ENCODE measurements at places on chromosomes 12 and 14. TPM values are rescaled to one million over a fixed set of nuclear protein-coding genes. Genes with fewer than 3 reads are reported as not detected.
A peak's percentile ranks its signal among the peaks of the same experiment; 100 is the strongest.

The COL2A1 gene
- not detected for total RNA-seq

The SAMD15 gene
- not detected for total RNA-seq

DNA sequence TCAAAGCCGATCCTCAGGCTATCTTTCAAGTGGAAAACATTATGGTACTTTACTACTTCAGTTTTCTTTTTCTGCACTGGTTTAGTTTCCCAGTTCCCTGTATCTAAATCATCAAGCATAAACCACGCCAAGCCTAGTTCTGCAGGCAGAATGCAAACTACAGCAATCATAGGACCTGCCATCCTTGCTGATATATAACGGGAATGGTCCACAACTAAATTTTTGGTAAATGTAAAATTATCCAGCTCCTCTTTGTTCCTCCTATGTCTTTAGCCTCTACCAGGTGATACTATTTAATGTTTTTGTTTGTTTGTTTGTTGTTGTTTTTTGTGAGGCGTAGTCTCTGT, 19.3 kb upstream of the PALS1 start:
- DNase-seq: no peak

DNA sequence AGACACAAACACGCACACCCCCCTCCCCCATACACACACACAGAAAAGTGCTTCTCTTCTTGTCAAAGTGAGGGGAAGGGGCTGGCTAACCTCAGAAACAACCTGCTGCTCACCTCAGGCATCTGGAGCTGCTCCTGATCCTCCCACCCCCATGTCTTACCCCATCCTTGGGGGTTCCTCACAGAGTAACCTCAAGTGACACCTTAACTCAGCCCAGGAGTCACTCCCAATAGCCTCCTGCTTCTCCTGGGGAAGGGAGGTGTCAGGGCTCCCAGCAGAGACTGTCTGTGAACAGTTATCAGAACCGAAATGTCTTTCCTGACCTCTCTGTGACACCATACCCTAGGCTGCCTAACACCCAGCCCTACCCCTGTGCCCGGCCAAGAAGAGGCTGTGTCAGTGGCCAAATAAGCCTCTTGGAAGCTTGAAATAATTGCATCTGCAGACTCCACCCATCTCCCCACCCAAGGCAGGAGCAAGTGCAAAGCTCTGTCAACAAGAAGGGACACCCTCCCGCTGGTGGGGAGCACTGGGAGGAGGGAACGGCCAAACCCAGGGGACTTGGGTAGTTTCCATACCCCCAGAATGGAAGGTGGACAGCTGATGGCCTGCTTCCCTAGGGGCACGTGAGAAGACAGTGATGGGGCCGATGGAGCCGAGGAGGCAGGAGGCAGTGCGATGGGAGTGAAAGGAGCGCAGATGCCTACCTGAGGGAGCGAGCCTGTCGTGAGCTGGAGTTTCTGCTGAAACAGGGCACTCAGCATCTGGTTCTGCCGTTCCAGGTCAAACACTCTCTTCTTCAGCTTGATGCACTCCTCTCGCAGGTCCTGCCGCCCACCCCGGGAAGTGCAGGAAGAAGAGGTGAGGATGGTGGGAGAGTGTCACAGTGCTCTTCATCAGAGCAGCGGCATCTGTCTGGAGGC, 26.8 kb downstream of the NCKAP5L start:
- DNase-seq: peak; percentile 60

GRCh38 chr12:25115677-25116076, 79.3 kb downstream of the DNAI7 start:
- DNase-seq: no peak

GRCh38 chr14:71096947-71097346, 189.7 kb downstream of the PCNX1 start:
- no peak for DNase-seq

GRCh38 chr14:23126548-23127278, 7.7 kb upstream of the CEBPE start:
- DNase-seq: no peak

DNA sequence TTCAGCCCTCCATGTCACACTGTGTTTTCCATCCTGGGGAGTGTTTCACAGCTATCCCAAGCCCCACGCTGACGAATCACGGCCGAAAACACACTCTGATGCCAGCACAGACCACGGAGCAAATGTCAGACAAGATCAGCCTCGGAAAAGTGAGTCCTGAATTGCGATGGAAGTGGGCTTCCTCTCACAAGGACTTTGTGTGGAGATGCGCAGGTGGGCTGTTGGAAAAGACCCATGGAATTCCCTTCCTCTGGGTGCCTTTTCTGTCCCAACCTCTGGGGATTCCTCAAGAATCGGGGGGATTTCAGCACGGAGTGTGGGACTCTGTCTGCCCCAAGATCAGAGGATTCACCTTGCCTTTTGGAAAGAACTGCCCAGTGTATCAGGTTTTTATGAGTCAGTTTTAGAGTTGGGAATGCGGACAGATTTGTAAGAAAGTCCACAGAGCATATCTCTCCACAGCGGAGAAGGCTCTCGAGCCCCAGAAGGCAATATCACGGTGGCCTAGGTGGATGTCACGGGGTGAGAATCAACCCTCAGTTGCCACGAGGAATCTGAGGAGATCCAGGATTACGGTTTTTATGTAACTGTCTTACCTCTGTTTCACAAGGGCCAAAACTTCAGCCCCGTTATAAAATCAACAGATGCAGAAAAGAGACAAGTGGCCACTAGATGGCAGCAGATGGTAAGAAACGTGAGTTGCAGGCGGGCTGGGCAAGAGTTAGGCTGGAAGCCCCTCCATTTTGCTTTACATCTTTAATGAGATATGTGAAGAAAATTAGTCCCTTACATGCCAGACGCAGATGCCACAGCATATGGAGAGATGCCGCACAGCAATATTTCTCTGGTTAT, 201.9 kb downstream of the DAD1 start:
- no peak for DNase-seq

- DNase-seq: peak; percentile 64
Measured at GRCh38 chr14:22070119-22070982, 396.7 kb upstream of the OR4E1 start.

GRCh38 chr12:112353393-112353792, 28.8 kb downstream of the HECTD4 start:
- DNase-seq: no peak
